Stimulated activated CD8-positive, alpha-beta memory T cell treated with anti-CD3 and anti-CD28 coated beads, Interleukin-2, amount 100 ng/mL, for 48 hours (primary cell): ENCODE measurements at places on chromosomes 11 and 22.

DNA sequence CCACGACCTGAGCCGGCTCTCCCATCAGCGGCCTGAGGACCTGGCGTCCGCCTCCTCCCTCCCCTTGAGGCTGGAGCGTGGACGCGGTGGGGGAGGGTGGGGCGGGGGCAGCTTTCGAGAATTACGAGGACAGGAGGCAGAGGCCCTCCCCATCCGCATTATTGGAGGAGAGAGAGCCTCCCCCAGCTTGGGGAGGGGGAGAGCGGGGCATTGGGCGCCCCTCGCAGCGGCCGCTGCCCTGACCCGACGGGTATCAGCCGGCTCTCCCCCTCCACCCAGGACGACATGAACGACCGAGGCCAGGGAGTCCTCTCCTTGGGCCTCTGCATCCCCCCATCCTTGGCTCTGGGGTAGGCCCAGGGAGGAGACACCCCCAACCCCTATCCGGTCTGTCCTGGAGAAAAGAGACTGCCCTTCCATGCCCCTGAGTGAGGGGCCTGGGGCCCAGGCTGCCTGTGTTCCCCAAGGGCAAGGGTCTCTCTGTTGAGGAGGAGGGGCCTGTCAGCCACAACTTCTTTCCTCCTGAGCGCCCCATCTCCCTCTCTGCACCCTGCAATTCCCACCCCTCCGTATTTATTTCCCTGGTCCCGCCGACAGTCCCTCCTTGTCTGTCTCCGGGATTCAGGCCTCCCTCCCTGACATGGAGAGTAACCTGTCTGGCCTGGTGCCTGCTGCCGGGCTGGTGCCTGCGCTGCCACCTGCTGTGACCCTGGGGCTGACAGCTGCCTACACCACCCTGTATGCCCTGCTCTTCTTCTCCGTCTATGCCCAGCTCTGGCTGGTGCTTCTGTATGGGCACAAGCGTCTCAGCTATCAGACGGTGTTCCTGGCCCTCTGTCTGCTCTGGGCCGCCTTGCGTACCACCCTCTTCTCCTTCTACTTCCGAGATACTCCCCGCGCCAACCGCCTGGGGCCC is 495 bp downstream of the GPR137 start:
- no peak for DNase-seq

GRCh38 chr22:47124961-47125360 is 362.5 kb downstream of the TBC1D22A start:
- DNase-seq = no peak

GRCh38 chr11:96134602-96135001 is 208.4 kb downstream of the MAML2 start:
- no peak for DNase-seq

GRCh38 chr11:117595440-117595839 is 201.6 kb downstream of the DSCAML1 start:
- DNase-seq = no peak

DNA sequence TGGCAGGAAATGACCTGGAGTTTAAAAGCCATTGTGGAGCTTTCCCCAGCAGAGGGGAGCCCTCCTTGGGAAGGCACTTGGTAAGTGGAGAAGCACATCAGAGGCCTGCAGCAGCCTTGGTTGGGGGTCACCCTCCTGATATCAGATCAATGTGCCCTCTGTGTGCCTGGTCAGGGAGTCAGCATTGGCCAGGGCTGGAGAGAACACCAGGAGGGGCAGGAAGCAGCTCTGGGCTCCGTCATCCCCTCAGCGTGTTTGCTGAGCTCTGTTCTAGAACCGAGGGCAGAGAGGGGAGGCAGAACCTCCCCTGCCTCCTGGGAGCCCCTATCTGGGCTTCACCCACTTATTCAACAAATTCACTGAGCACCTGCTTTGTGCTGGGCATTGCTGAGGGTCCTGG is 846.0 kb downstream of the TBC1D22A start:
- no peak for DNase-seq

GRCh38 chr11:20457001-20457799 is 69.7 kb downstream of the PRMT3 start:
- no peak for DNase-seq

DNA sequence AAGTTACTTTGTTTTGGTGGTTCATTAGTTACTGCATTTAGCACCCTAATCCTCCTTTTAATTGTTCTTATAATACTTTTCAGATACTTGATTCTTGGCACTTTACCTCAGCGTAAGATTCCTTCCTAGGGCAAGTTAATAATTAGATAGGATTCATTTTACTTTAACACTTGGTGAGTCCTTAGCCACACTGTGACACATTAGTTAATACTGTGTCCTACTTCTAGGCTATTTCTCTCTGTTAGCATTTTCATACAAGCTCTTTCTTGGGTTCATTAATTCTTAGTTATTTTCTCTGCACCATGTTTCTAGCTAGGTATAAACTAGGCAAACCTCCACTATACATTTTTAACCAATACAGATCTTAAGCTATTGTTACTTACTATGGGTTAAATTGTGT is 16.1 kb downstream of the OR5M3 start:
- no peak for DNase-seq
